Stimulated activated CD4-positive, alpha-beta T cell treated with anti-CD3 and anti-CD28 coated beads, Interleukin-4, amount 100 ng/mL, for 48 hours (primary cell): ENCODE measurements at places on chromosomes 3 and 15.
A peak's percentile ranks its signal among the peaks of the same experiment; 100 is the strongest.

GRCh38 chr3:117671722-117672318, 962.2 kb downstream of the TUSC7 start:
- no peak for DNase-seq

GRCh38 chr3:185153171-185153771, 411 bp upstream of the C3orf70 start:
- no peak for DNase-seq

DNA sequence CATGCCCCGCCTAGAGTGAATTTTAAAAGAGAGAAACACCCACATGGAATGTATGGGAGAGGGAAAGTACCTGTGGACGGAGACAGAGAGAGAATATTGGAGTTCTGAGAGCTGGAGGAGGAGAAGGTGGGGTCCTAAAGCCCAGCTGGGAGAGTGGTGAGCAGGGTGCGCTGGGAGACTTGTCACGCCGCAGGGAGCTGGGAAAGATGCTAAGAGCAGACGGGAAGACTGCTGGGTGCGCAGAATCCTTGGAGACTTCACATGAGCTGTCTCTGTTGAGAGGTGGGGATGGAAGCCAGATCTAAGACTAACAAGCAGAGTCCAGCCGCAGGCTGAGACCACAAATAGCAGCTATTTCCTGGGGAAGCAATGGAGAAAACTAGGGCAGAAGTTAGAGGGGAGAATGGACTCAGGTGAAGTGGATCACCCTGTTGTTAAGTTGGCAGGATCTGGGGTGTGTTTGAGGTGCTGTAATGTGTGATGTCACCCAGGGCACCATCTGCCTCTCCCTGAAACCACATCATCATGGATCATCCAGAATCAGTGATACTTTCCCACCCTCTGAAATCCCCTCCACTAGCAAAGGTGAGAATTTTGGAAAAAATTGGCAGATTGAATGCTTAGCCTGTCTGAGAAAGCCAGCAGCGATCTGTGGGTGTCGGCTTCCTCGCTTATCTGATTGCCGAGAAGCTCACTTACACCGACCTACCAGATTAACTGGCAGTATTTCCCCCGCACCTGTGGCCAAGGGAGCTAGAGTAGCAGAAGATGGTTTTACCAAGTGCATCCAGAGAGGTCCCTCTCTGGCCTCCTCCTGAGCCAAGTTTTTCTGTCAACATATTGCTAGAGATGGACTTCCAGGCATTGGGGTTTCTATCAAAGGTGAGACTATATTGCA, 174.8 kb upstream of the BHLHE40 start:
- no peak for DNase-seq

DNA sequence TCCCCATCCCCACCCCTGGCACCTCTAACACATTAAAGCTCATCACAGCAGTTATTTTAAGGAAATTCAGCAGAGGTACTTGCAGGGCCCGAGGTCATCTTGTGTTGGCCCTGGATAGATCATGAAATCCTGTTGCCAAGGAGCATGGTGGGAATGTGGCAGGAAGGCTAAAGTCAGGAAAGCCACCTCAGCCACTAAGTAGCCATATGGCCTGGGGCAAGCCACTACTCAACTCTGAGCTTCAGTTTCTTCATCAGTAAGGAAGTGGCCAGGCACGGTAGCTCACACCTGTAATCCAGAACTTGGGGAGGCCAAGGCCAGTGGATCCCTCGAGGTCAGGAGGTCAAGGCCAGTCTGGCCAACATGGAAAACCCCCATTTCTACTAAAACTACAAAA, 55.9 kb downstream of the LIPC start:
- DNase-seq, result no peak

GRCh38 chr3:191254098-191254873, 55.2 kb downstream of the OSTN start:
- no peak for DNase-seq

- DNase-seq, result no peak
Observed at GRCh38 chr15:80694611-80695098, 455 bp upstream of the ABHD17C start.

- DNase-seq, result no peak
Observed at GRCh38 chr3:57145852-57146251, 19.3 kb downstream of the IL17RD start.

DNA sequence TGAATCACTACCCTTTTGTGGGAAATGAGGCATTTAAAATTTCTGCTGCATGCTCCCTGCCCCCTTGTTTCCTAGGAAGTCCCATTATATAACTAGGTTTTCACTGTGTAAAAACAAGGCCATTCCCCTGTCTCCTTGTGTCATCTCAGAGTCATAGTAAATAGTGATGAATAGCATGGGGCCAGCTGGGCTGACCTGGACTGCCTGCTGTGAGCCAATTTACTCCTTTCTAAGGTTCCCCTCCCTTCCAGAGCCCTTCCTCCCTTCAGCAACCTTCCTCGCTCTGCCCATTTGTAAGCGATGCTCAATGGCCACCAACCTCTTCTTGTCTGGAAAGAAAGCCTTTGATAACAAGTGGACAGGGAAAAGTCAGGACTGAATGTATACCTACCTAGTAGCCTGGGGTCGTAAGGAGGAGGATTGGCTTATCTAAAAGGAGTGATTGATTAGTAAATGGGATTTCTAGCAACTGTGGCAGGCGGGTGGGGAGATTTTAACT, 11.7 kb downstream of the ITGA11 start:
- DNase-seq, result no peak

GRCh38 chr3:137761563-137762503, 2.3 kb upstream of the SOX14 start:
- no peak for DNase-seq

- DNase-seq, result no peak
Observed at GRCh38 chr3:73547427-73548248, 77.1 kb downstream of the PDZRN3 start.

DNA sequence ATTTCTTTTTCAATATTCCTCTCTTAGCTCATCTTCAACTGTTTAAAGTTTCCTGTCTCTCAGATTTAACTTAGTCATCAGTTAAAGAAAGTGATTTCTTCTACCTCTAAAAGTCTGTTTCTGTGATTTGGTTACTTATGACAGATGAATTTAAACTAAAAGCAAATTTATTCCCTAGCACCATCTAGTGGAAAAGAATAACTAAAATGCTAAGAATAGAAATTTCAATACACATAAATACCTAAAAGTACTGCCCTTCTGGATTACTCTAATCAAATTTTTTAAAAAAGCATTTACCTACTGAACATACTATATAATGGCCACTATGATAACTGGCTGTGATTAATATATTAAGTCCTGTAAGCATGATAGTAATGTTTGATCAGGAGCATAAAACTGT, 14.0 kb upstream of the ZCWPW2 start:
- DNase-seq, result no peak

GRCh38 chr3:68787106-68787626, 145.2 kb downstream of the TAFA4 start:
- DNase-seq, result no peak

DNA sequence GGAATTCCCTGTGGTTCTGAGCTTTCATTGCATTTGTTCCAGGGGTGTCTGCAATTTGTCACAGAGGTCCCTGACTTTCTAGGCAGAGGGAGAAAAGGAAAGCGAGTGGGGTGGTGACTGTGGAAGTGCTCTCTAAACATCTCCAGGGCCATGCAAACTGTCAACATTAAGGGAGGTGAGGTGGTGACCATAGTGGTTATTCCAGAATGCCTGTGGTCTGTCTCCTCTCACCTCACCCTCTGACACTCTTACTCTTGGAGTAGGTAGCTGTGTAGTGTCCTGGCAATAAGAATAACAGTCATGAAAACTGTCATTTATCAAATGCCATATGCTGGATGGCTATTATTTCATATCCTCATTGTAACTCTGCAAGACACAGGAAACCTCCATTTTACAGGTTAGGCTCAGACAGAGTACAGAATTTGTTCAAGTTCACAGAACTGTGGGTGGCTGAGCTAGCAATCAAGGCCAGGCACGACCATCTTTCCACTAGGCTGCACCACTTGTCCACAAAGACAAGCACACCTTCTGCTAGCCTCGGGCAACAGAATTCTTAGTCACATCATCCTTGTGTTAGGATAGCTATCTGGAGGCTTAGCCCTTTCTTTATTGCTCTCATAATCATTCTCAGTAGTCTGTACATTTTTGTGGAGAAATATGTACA, 179.4 kb downstream of the CD47 start:
- no peak for DNase-seq

DNA sequence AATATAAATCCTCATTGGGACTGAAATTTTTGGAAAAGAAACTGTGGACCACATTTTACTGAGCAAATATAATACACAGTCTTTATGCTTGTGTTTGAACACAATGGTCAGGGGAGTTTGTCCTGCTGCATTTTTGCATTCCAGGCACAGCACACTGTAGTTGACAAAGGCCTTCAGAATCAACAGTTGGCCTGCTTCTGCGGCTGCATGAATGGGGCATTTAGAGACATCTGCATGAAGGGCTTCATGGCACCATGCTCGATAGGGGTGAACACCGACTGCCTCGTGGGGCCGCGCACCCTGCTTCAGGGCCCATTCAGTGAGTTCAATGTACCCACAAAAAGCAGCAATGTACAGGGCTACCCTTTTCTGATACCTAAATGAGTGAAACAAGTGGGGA, 15.4 kb upstream of the COMMD2 start:
- DNase-seq, result no peak

DNA sequence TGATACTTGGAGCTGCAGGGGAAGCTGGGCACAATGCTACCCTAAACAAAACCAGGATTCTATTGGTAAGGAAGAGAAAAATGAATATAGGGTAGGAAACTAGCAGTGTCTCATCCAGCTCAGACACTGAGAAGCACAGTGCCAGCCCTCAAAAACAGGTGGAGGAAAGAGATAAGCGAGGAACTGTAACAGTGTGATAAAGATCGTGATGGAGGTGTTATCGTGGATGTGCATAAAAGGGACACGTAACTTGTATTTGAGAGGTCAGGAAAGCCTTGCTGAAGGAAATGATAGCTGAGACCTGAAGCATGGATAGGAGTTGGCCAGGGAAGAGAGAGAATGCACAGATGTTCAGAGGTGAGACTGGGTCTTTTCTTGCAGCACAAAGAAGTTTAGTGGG, 27.4 kb downstream of the MIX23 start:
- no peak for DNase-seq

DNA sequence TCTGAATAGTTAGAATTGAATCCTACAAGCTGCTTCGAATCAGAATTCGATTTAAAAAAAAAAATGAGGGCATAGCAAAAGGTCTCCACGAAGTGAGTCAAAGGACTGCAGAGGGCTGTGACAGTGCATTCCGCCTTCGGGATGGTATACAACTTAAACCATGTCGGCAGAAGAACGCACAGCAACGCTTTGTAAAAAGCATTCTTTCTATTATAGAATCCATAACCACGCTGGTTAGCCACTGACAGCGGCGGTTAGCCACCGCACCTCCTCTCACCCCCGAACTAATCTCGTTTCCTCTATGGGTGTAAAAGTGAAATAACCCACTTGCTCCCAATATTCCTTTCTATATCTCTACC, 664 bp upstream of the PIK3CA start:
- peak; percentile 64 for DNase-seq

GRCh38 chr15:65833501-65834205, 35.6 kb upstream of the RAB11A start:
- no peak for DNase-seq

GRCh38 chr3:9986230-9986725, 363 bp downstream of the EMC3 start:
- DNase-seq, result no peak
